ENCODE measurements at places on chromosomes 13 and 19.

- no peak for DNase-seq
Observed at GRCh38 chr19:51111606-51112005, 3.4 kb upstream of the CTU1 start.

DNA sequence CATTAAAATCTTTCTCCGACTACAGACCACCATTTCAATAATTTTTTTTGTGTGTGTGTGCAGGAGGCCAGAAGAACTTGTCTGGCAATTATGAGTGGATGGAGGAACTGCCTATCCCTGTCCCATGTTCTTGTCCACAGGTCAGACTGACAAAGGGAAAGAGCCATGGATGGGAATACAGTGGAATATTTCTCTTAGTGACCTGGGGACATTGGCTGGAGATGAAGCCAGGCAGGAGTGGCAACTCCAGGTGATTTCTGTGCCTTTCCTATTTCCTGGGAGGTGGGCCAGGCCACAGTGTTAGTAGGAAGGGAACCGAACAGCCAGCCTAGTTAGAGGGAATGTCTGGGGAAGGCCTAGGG lies 3.7 kb downstream of the PSG9 start:
- DNase-seq = no peak

- no peak for DNase-seq
Observed at GRCh38 chr19:31832176-31832548, 482.9 kb upstream of the TSHZ3 start.

DNA sequence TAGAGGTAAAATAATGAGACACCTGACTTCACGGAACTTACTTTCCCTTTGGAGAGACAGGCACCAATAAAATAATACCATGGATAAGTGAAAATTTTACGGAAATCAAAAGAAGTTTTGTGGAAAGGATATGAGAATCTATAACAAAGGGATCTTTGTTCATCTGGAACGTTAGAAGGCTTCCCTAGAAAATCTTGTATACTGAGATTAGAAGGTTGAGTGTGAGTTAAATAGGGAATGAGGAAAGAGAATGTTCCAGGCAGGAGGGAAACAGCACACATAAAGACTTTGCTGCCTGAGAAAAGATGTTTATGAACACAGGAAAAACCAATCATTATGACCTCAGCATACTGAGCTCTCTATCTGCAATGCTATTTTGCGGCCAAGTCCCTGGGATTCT lies 19.6 kb upstream of the RAP2A start:
- DNase-seq = no peak

DNA sequence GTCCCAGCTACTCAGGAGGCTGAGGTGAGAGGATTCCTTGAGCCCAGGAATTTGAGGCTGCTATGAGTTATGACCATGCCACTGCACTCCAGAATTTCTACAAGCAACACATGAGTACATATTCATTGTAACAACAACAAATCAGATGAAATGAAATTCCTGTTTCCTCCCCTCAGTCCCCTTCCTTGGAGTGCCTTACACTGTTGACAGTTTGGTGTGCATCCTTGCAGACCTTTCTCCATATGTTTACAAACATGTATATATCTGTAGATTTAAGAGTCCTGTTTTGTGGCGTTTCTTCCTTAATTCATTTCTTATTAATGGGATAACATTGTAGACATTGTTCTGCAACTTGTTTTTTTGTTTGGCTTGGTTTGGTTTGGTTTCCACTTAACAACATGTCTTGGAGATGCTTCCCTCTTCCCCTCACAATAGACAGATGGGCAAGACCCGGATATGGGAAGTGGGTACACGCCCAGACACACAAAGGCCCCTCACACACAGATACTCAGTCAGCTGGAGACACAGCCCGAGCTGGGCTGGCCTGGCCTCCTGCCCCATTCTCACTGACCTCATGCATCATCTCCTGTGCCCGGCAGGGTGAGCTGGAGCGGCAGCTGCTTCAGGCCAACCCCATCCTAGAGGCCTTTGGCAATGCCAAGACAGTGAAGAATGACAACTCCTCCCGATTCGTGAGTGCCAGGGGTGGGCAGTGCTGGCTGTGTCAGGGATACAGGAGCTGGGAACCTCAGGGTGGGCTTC lies 21.7 kb downstream of the MYH14 start:
- DNase-seq = no peak

DNA sequence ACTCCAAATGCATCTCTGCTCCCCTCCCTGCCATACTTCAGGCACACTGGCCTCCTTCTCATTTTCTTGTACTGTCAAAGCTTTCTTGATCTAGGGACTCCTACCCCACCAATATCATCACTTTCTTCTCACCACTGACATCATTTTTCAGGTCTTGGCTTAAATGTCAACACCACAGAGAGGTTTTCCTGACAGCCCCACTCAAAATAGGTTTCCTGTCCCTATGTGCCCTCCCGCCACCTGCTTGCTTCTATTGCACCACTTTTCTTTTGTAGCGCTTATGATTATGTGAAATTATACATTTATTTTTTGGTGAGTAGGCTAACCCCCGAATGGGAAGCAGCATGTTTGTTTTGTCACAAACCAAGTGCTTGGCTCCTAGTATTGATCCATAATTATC lies 164.6 kb downstream of the NDFIP2 start:
- DNase-seq = peak; percentile 70

GRCh38 chr13:45300190-45300985 lies 40.6 kb downstream of the TPT1 start:
- DNase-seq = no peak

DNA sequence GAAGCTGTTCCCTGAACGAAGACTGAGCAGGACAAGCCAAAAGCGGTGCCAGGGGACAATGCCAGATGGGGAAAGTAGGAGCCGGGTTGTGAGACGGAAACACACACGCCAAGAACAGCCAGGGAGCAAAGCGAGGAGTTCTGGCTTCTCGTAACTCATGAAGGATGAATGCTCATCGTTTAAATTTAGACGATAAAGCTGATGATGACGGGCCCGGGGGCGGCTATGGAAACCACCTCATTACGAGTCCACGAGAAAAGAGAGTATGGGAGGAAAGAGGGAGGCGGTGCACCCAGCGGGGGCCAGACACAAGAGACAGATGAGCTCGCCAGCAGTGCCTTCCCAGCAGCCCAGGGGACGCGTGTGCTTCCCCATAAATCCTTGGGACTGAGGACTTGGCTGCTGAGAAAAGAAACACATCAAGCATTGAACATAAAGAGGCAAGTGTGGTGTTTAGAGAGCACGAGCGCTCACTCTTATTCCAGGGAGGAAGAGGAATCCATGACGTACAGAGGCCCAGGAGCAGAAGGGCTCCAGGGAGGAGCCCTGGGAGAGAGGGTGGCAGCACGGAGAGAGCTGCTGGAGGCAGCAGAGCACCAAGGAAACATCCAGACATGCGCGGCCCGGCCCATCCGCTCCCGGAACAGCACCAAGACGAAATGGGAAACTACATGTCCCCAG lies 70.7 kb downstream of the EPS15L1 start:
- DNase-seq = no peak

DNA sequence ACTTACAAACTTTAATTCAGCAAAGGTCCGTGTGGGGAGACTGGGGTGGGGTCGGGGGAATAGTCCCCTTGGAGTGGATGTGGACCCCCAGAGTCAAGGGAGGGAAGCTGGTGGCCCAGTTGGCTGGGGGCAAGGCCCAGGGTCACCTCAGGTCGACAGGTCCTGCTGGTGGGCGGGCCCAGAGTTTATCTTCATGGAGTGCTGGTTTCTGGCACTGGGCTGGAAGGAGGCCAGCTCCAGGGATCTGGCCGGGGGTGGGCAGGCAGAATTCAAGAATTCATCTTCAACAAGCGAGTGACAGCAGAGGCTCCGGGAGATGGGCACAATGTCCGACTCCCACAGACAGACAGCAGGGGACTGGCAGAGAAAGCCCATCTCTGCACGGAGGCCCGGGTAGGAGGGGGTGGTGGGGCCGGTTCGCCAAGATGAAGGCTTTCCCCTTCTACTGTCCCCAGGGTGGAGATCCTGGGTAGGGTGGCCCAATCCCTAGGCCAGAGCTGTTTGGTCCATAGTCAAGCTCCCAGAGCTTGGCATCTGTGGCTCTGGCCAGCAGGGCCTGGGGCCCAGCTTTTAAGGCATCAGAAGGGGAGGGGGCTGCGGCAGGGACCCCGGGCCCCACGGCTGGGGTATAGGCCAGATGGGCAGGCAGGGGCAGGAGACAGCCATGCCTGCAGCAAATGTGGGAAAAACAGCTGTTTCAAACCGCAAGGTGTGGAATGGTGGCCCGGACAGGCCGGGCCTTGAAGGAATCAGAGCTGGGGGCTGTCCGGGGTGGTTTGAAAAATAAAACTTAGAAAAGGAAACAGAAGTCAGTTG lies 622 bp upstream of the FDX2 start:
- DNase-seq = no peak

DNA sequence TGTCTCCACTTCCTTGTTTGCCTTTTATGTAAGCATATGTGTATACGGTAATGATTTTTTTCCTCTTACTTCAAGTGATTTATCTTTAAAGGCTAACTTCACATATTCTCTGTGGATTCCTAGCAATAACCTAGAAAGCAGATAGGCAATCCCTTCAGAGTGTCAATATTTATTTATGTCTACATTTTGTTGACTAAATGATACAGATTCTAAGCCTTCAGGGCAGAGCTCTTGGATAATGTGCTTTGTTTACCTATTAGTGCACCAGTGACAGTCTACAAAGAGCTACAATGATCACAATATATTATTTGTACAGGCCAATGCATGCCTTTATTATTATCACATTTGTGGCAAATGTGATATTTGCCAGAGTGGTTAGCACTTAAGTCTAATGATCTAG lies 406.2 kb downstream of the EFNB2 start:
- DNase-seq = peak; percentile 66

- DNase-seq = no peak
Observed at GRCh38 chr13:29964181-29964845, 113.9 kb upstream of the UBL3 start.

GRCh38 chr19:7902796-7903243 lies 857 bp upstream of the MAP2K7 start:
- DNase-seq = no peak

DNA sequence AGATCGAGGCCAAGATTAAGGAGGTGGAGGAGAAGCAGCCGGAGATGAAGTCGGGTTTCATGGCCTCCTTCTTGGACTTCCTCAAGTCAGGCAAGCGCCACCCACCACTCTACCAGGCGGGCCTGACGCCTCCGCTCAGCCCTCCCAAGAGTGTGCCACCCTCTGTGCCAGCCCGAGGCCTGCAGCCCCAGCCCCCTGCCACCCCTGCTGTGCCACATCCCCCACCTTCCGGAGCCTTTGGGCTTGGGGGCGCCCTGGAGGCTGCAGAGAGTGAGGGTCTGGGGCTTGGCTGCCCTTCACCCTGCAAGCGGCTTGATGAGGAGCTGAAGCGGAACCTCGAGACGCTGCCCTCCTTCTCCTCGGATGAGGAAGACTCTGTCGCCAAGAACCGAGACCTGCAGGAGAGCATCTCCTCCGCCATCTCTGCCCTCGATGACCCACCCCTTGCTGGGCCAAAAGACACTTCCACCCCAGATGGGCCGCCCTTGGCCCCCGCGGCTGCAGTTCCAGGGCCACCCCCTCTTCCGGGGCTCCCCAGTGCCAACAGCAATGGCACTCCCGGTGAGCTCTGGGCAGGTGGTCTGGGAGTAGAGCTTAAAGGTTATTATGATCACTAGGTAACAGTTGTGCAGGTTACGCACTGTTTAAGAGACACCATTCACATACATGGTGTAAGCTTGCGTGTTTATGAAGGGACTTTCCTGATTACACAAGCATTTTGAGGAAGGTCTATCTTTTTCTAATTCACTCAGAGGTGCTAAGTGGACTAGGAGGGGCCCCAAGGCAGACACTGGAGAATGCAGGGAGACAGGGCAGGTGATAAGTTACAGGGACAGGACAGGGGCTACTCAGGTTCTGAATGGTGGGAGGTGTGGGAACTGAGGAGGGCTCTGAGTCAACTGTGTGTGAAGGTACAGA lies 8.7 kb downstream of the PRR12 start:
- DNase-seq = no peak

DNA sequence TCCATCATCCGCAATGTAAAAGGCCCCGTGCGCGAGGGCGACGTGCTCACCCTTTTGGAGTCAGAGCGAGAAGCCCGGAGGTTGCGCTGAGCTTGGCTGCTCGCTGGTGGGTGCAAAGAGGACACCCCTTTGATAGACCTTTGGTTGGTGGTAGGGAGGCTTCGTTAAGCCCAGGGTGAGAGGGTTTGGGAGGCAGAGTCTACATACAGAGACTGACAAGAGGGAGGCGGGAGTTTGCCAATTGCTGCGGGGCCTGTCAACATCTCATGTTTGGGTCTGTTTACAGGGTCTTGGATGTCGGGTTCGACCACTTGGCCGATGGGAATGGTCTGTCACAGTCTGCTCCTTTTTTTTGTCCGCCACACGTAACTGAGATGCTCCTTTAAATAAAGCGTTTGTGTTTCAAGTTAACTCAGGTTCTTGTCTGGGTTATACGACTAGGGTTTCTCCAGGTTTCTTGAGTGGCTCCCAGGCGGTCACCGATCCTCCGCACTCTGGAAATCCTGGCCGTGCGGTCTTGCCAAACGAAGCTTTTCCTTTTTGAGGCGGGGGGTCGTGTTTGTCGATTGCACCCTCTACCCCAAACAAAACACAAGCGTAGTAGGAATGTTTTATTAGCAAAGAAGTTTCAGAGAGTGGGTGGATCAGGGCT lies 816 bp downstream of the RPS28 start:
- no peak for DNase-seq

GRCh38 chr19:55340784-55341147 lies 1.1 kb downstream of the KMT5C start:
- no peak for DNase-seq

GRCh38 chr19:41172297-41173164 lies 20.5 kb upstream of the CYP2S1 start:
- DNase-seq = no peak

- no peak for DNase-seq
Observed at GRCh38 chr19:8302357-8302691, 5.8 kb downstream of the CD320 start.

GRCh38 chr13:112722433-112723263 lies 32.8 kb downstream of the ATP11A start:
- DNase-seq = no peak

DNA sequence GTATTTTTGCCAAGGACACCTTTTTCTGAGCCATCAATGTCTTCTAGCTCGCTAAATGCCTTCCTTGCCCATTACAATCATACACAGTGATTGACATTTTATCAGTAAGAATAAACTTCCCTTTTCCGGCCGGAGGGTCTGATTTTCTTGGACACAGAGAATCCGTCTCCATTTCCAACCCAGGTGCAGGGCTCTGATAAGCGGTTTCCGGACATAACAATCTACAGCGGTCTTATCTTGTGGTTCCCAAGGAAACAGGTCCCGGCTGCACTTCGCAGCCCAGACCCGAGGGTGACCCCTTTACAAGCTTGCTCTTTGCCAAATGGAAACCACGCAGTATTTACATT lies 5.1 kb upstream of the ZNF77 start:
- peak; percentile 34 for DNase-seq

DNA sequence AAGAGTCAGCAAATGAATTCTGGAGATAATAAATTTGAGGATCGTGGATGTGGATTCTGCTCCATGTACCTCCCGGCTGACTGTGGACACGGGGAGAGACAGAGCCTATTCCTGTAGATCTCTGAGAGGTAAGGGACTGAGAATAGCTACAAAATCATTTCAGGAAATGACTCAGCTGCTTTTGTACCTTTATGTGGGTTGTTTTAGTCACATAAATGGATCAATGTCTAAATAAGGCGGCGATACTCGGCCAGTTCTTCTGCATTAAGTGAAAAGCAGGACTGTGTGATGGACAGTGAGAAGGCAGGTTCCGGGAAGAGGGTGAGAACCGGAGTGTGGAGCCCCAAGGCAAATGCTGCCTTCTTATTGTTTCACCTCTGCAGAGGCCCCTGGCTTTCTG lies 128.1 kb downstream of the EFNB2 start:
- DNase-seq = no peak

Measured in NCI-H1105 treated with DMSO at 0.1 percent for 48 hours (cell line).